ENCODE measurements at places on chromosomes 12 and 14. TPM values are rescaled to one million over a fixed set of nuclear protein-coding genes. Genes with fewer than 3 reads are reported as not detected.

DNA sequence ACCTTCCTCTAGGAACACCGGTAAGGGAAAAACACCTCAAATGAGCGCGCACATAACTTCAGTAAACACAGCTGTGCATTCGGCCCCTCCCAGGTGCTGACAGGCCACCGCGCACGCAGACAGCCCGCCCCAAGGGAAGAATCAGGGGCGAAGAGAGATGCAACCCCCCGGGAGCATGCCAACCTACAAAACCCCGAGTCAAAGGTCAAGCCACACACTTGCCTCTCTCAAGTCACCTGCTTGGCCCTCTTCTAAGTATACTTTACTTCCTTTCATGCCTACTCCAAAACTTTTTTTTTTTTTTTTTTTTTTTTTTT is 2.3 kb upstream of the CYP46A1 start:
- peaks cover 12% of the 10 kb centered on the region for H3K4me1 ChIP-seq
- H3K36me3 ChIP-seq, result peaks cover 3% of the 10 kb centered on the region
- no peak overlapping the region for H3K27ac ChIP-seq
- no peak for DNase-seq
- H3K27me3 ChIP-seq, result peaks cover 20% of the 10 kb centered on the region

DNA sequence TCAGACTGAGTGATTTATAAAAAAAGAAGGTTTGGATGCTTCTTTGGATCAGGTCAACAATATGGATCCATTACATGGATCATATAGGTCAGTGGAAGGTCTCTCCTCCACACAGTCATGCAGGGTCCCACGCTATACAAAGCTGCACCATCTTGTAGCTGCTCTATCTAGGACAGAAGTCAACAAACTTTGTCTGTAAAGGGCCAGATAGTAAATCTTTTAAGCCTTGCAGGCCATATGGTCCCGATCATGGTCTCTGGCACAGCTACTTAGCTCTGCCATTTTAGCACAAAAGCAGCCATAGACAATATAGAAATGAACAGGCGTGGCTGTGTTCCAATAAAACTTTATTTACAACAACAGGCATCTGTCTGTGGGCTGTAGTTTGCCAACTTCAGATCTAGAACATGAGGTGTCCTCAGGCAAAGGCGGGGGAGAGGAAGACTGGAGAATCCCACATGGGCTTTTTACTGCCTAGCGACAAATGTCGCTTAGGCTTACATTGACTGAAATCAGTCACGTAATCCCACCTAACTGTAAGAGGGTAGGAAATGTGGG is 36.7 kb downstream of the TMEM233 start:
- H3K27ac ChIP-seq, result no peak overlapping the region
- no peak overlapping the region for H3K4me3 ChIP-seq
- H3K36me3 ChIP-seq, result no peaks in the 10 kb centered on the region
- DNase-seq, result no peak
- peaks cover 12% of the 10 kb centered on the region for H3K27me3 ChIP-seq

DNA sequence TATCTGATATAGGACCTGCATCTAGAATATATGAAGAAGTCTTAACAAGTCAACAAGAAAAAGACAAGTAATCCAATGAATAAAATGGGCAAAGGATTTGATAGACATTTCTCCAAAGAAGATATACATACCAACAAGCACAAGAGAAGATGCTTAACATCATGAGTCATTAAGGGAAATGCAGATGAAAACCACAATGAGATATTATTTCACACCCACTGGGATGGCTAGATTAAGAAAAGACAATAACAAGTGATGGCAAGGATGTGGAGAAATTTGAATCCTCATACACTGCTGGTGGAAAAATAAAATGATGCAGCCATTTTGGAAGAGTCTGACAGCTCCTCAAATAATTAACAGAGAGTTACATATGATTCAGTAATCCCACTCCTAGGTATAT is 502.6 kb downstream of the FUT8 start:
- no peak overlapping the region for H3K27ac ChIP-seq
- no peaks in the 10 kb centered on the region for H3K4me1 ChIP-seq
- H3K27me3 ChIP-seq, result peaks cover 2% of the 10 kb centered on the region
- H3K4me3 ChIP-seq, result no peak overlapping the region

DNA sequence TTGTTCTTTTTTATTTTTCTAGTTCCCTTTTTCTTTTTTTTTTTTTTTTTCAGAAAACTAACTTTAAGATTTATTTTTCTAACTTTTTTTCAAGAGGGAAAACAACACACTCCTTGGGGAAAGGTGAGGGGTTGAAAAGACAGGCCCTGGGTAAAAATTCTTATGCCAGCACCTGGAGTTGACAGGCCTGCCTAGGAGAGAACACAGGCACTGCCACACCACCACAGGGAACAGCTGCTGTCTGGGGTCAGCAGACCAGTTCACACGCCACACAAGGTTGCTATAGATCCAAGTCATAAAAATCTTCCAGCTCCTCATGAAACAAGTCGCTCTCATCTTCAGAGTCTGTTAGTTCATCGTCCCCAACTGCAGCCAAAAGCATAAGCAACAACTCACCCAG is 246.4 kb downstream of the C12orf50 start:
- H3K27me3 ChIP-seq, result no peaks in the 10 kb centered on the region
- no peak for DNase-seq
- no peaks in the 10 kb centered on the region for H3K4me1 ChIP-seq

DNA sequence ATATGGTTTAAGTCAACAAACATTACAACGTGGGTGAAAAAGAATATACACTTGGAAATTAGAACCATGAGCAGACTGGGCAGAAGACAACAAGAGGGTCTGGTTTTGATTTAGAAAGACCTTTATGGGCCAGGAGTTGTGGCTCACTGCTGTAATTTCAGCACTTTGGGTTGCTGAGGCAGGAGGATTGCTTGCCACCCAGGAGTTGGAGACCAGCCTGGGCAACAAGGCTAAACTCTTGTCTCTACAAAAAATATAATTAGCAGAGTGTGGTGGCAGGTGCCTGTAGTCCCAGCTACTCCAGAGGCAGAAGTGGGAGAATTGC is 2.7 kb upstream of the NFKBIA start:
- no peak overlapping the region for H3K4me3 ChIP-seq
- H3K36me3 ChIP-seq, result peaks cover 19% of the 10 kb centered on the region
- peaks cover 29% of the 10 kb centered on the region for H3K4me1 ChIP-seq
- no peak for DNase-seq
- no peaks in the 10 kb centered on the region for H3K27me3 ChIP-seq

GRCh38 chr12:105729926-105730325 is 399.4 kb downstream of the C12orf75 start:
- no peaks in the 10 kb centered on the region for H3K36me3 ChIP-seq
- H3K27me3 ChIP-seq, result no peaks in the 10 kb centered on the region
- no peak for DNase-seq
- no peak overlapping the region for H3K27ac ChIP-seq
- H3K4me1 ChIP-seq, result no peaks in the 10 kb centered on the region
- no peak overlapping the region for H3K4me3 ChIP-seq

DNA sequence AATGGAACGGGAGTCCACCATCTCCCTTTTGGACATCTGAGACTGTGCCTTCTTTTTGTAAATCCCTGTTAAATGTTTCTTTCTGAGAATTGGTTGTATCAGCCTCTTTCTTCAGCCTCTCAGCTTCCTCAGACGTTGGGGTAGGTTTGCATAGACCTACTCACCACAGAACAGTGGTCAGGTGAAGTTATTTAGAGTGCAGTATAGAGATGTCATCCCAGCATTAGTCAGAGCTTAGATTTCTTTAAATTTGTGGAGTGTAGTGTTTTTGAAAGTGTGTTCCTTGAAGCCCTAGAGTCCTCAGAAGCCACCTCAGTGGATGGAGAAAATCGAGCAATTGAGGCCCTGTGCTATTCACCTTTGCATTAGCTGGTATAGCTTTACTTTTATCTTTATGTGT is 8.9 kb upstream of the EEA1 start:
- peaks cover 3% of the 10 kb centered on the region for H3K36me3 ChIP-seq
- no peaks in the 10 kb centered on the region for H3K27me3 ChIP-seq
- H3K27ac ChIP-seq, result no peak overlapping the region
- DNase-seq, result no peak
- peaks cover 19% of the 10 kb centered on the region for H3K4me1 ChIP-seq
- H3K4me3 ChIP-seq, result no peak overlapping the region

DNA sequence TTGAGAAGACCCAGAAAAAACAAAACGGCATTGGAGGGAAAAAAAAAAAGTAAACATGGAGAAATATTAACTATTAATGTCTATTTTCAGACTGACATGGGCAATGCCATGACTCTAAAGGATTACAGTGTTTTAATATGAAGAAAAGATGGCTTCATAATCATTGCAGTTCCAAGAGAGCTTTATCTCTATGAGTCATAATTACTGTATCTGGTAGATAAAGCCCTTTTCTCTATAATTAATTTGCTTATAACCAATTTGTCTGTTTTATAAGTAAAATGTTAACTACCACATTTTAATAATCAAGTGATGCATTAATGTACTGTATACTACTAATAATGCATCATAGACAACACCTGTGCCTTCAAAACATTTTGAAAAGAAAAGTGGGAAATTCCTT is 59.7 kb downstream of the CLIP1 start:
- no peak for DNase-seq
- no peaks in the 10 kb centered on the region for H3K27me3 ChIP-seq
- H3K36me3 ChIP-seq, result peaks cover 44% of the 10 kb centered on the region
- H3K4me1 ChIP-seq, result no peaks in the 10 kb centered on the region
- no peak overlapping the region for H3K4me3 ChIP-seq

SSPN gene
- 4.6 TPM for total RNA-seq

CCER1 gene
- total RNA-seq, result not detected

All from activated B cell treated with CpG ODN at 0.5 μM for 24 hours (primary cell).